HFF-Myc (cell line): ENCODE measurements at places on chromosomes 16 and 17.

DNA sequence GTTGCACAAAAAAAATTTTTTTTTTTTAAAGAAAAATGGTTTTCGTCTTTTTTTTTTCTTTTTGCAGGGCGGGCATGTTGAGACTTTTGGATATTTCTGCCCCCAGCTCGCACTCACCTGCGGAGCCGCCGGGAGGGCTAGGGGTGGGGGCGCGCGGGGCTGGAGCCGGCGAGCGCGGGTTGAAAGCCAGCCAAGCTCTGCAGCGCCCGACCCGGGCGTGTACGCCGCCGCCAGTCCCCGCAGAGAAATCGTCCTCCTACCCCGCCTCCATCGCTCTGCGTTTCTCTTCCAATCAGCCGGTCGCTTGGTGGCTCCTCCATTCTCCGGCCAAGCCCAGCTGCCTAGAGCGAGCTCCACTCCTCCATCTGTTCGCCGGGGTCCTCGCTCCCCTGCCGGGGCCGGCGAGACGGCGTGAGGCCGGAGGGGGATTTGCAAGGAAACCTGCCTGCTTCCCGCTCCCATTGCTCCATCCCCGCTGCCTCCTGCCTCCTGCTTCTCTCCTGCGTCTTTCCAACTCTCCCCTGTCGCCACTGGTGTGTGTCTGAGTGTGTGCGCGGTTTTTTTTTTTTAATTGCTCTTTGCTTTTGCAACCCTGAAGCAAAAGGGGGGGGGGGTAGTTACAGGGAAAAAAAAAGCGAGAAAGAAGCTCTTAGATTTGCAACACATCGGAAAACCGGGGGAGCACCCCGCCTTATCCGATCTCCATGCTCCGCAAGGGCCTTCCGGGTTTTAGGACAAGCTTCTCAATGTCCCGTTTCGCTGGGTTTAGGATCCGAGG is 1.8 kb upstream of the UBTF start:
- no peak for DNase-seq

- DNase-seq: no peak
Observed at GRCh38 chr17:29838961-29839360, 91.1 kb downstream of the SSH2 start.

DNA sequence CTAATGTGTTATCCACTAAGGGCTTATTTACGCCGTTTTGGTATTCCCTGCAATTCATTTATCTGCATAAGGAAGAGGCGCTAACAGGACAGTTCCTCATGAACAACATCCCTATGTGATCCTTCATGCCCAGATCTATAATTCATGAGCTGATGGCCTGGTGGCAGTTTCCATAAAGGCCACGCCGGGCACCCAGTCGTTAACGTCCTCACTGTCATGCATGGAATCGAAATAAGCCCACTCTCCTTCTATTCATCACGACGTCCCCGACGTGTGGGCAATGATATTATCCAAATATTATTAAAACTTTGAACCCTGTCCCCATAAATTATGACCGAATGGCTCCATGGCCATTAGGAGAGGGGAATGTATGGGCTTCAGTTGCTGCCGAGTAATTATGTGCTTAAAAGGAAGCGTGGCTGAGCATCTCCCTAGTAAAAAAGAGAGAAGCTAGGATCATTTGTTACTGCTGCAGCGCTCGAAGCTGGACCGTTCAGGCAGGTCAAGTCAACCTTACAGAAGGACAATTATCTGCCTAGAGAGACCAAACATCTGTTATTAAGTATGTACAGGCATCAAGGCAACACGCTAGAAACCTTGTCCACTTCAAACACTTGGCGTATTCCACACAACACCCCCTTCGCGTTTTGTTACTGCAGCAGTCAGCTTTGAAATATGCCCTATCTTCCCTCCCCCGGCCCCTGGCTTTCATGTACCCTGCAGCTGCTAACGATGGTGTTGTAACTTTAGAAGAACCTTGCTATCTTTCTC is 94.0 kb upstream of the SALL1 start:
- no peak for DNase-seq

- no peak for DNase-seq
Observed at GRCh38 chr16:86498155-86498670, 12.1 kb upstream of the FOXF1 start.

DNA sequence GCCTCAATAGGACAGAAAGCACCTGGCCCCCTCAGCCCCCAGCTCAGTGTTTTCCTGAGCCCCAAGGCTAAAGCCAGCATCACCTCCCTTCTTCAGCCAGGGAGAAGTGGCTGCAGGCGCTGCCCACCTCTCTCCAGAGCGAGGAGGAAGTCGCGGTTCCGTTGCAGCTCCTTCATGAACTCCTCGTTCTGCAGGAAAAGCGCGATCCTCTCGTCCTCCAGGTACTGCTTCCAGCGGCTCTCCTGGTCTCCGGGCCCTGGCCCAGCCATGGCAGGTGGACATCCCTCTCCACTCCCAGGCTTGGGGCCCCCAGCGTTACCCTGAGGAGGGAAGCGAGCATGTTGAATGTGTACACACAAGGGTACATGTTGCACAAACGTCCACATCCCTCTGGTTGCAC is 22.7 kb upstream of the MRPS23 start:
- no peak for DNase-seq

GRCh38 chr17:18064053-18064452 is 23.7 kb upstream of the DRG2 start:
- no peak for DNase-seq

DNA sequence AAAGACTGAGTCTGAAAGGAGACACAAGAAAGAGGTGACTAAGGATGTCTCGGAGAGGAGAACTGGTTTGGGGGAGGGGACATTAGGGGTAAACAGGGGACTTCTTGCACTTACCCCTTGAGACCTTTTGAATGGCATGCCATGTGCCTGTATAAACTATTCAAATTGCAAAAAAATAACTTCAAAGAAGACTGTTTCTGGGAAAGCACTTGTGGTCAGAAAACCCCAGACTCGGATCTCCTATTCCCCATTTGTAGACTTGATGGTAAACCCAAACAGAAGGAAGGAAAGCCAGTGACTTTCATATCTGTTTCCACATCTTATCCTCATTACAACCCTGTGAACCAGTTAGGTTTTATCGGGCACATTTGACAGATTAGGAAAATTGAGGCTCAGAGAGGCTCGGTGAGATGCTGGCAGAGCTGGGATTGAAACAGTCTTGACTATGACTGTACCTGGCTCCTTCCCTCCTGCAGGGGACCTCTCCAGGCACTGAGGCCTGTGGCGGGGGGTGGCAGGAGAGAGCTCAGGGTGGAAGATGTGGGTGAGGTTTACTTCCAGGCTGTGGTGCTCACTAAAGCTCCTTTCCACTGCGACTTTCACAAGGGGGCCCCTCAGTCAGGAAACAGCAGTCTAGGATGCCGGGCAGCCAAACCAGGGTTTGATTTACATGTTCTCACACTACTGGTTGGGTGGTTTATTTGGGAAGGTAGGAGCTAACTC is 30.5 kb upstream of the PLCG2 start:
- DNase-seq: no peak

DNA sequence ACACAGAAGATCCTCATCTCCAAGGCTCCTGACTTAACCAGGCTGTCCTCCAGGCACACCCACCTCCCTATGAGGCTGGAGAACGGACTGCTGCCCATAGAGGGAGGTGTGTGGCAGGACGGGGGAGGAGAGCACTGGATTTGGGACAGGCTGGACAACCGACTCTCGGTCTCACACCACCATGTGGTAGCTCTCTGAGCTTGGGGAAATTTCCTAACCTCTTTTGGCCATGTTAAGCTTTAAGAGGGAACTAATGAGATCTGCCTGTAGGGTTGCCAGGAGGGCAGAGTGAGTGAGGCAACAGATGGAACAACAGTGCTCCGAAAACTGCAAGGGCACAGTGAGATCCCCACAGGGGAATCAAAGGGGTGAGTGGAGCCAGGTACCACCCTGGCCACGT is 32.7 kb downstream of the RHBDL3 start:
- no peak for DNase-seq

DNA sequence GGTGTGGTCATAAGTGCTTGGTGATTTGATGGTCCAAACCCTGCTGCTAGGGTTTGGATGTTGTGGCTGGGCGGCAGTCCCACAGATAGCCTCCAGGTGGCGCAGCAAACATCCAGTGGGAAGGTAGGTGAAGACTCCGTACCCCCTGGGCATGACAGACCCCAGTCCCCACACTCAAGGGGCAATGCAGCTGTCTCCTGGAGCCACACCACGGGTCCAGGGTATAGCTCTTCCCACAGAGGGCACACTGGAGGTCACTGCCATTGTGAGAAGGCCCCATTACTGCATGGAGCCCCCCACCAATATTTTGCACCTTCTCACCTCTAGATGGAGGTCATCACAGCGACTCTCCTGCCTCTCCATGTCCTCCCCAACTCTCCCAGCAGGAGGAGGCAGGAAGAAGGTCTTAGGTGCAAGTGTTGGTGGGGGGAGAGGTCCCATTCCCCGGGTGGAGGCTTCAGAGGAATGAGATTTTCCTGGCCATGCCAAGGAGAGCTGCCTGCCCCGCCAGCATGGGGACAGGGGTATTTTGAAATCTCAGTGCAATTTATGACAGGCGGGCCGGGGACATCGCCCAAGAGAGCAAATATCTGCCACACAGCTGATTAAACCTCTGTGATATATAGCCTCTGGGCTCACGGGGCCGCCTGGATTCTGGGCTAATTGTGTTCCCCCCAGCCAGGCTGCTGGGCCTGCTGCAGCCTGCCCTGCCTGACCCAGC is 17.1 kb upstream of the C17orf113 start:
- no peak for DNase-seq

GRCh38 chr16:85849388-85849787 is 49.6 kb upstream of the IRF8 start:
- DNase-seq: no peak

DNA sequence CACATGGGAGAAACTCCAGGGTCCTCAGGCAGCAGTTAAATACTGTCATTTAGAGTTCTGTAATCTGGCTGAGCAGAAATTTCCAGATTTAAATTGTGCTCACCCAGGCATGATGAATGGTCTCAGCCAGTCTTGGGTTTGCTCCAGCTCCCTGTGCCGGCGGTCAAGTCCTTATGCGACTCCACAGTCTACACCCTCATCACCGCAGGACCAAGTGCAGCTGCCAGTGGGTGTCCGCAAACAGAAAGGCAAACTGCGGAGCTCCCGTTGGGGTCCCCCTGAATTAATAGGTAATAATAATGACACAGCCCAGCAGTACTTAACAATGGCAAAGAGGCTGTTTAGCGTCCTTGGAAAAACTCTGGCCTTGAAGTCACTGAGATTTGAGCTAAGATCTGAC is 3.9 kb upstream of the CACNG4 start:
- DNase-seq: no peak

DNA sequence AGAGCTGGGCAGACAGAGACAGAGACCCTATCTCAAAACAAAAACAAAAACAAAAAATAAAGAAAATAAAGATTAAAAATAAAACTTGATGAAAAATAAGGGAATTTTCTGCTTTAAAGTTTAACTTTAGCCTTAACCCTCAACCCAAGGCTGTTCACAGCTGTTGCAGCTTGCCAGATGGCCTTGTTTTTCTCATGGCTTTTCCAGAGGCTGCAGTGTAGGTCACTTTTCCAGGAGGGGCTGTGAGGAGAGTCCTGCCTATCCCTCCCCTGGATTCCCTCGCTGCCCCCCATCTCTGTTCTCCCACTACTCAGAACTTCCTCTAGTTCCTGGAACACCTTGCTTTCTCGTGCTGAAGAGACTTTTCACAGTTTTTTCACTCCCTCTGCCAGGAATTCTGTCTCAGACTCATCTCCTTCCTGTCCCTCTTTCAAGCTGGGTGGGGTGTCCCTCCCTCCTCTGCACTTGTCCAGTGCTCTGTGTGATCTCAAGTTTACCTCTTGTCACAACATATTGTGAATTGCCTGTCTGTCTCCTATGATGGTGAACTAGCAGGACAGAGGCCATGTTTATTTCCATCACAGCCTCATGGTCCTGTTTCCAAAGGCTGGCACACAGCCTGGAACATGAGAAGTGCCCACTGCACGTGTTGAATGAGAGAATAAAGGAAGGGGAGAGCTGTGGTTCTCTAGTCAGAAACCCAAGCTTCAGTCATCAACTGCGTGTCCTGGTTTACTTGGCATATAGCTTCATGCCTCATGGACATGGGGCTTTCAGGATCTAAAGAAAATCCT is 69.9 kb upstream of the MSI2 start:
- no peak for DNase-seq
